ENCODE measurements at places on chromosomes 7 and 10. TPM values are rescaled to one million over a fixed set of nuclear protein-coding genes. Genes with fewer than 3 reads are reported as not detected.

CFTR gene
- total RNA-seq = 127 TPM

OPN1SW gene
- not detected for total RNA-seq

CALML3 gene
- 0.40 TPM for total RNA-seq

- no peaks in the 10 kb centered on the region for H3K4me1 ChIP-seq
- no peak for DNase-seq
- no peaks in the 10 kb centered on the region for H3K36me3 ChIP-seq
- H3K4me3 ChIP-seq = no peak overlapping the region
Measured at GRCh38 chr10:4059471-4060138, 274.6 kb upstream of the KLF6 start.

DNA sequence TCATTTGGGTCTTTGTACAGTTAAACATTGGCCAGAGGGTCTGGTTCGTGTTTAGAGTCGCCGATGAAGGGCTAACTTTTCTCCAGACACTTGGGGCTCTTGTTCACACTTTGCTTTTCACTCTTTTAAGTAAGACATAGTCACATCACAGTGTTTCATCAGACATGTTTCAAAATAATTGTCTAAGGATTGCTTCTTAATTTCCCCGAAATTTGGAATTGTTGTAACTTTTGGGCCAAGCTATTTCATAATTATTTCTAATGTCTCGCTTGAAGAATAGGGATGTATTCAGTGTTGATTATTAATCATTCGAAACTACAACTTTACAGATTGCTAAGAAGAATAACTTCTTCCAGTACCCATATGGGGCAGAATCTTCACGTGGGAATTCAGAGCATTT is 92.8 kb downstream of the TCF7L2 start:
- no peak for DNase-seq
- no peaks in the 10 kb centered on the region for H3K36me3 ChIP-seq
- no peaks in the 10 kb centered on the region for H3K27me3 ChIP-seq
- no peaks in the 10 kb centered on the region for H3K4me1 ChIP-seq
- H3K27ac ChIP-seq = no peak overlapping the region

- no peaks in the 10 kb centered on the region for H3K4me1 ChIP-seq
- DNase-seq = no peak
- no peak overlapping the region for H3K4me3 ChIP-seq
- no peak overlapping the region for H3K27ac ChIP-seq
- H3K27me3 ChIP-seq = no peaks in the 10 kb centered on the region
Measured at GRCh38 chr7:93977211-93977950, 26.8 kb downstream of the BET1 start.

Data from colonic mucosa (tissue), 4 donors.